ENCODE measurements at places on chromosomes 3 and 15.

GRCh38 chr15:96448923-96449322 lies 118.4 kb downstream of the NR2F2 start:
- DNase-seq, result no peak

DNA sequence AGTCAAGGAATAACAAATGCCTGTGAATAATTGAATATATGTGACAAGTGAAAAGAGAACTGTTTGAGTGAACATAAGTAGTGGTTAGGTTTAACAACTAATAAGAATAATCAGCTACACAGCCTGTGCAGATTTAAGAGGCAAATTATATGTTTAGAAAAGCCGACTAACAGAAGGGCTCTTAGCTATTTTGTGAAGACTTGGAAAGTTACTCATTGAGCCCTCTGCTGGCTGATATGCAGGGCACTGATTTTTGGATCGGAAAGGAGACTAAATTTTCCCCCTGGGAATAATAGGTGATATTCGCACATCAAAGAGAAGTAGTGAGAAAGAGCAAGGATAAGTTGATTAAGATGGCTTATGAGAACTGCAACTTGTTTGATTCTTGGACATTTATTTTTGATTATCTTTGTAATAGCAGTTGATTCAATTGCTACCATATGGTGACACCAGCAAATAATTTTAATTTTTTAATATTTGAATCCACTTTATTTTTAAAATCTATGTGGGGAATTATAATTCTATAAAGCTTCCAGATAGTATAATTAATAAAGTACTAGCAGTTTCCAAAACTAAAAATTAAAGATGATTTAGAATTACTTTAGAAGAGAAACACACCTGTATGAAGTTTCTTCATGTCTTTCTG lies 156.2 kb downstream of the NLGN1 start:
- DNase-seq, result peak; percentile 38

- DNase-seq, result peak; percentile 43
Measured at GRCh38 chr3:126113733-126114442, 30.0 kb upstream of the SLC41A3 start.

GRCh38 chr15:91302588-91303439 lies 202.8 kb downstream of the SV2B start:
- DNase-seq, result peak; percentile 76

GRCh38 chr3:142243134-142243533 lies 17.7 kb upstream of the GK5 start:
- DNase-seq, result no peak

GRCh38 chr3:142850395-142851023 lies 38.4 kb downstream of the PCOLCE2 start:
- no peak for DNase-seq

GRCh38 chr3:195397524-195397923 lies 45.3 kb downstream of the ACAP2 start:
- no peak for DNase-seq

- DNase-seq, result no peak
Measured at GRCh38 chr3:101009386-101009785, 16.2 kb upstream of the ABI3BP start.

- DNase-seq, result no peak
Measured at GRCh38 chr15:101003081-101003480, 83.9 kb downstream of the LRRK1 start.

DNA sequence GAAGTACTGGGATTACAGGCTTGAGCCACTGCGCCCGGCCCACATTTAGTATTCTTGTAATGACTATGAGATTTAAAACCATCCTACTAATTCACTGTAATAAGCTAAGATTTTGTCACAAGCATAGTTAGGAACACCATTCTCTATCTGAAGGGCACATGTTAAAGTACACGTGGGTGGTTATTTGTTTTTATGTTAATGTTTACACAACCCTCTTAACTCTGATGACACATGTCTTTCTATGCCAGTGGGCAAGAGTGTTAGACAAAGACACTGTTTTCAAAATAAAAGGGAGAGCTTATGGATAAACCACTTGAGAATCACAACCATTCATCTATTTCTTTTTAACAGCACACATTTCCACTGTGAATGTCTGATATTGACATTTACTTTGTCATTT lies 537.6 kb upstream of the IL12A start:
- DNase-seq, result no peak

DNA sequence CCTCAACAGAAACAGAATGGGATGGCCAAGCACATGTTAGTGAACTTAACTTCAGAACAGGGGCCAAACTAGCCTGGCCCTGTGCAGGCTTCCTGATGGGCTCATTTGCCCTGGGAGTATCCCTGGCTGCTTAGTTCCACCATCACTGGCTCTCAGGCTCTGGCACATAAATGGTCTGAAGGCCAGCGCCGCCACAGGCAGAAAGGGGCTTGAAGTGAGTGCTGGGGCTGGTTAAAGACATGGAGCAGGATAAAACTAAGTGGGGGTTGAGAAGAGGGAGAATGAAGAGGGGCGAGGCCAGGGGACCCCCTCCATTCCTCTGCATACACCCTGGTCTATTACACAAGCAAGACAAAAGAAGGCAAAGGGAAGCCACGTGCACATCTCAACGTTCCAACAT lies 12.2 kb downstream of the SLCO2A1 start:
- no peak for DNase-seq

GRCh38 chr3:87423336-87423735 lies 147.0 kb upstream of the POU1F1 start:
- DNase-seq, result no peak

DNA sequence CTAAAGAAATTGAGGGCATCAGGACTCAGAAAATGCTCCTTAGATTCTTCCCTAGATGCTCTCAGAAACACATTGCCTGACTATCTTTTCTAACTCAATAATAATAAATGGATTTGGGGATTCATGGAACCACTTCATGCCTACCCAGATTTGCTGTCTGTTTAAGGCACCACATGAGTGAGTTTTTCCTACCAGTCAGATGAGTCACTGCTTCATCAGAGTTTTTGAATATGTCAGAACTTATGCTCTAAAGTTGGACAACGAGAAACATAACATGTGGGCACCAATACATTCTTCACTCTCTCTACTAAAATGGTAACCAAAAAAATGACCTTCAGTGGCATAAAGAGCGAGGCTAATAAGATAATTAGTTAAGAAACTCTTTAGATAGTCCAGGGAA lies 1135.1 kb downstream of the TUSC7 start:
- no peak for DNase-seq

GRCh38 chr3:13749063-13749764 lies 130.7 kb downstream of the WNT7A start:
- no peak for DNase-seq

DNA sequence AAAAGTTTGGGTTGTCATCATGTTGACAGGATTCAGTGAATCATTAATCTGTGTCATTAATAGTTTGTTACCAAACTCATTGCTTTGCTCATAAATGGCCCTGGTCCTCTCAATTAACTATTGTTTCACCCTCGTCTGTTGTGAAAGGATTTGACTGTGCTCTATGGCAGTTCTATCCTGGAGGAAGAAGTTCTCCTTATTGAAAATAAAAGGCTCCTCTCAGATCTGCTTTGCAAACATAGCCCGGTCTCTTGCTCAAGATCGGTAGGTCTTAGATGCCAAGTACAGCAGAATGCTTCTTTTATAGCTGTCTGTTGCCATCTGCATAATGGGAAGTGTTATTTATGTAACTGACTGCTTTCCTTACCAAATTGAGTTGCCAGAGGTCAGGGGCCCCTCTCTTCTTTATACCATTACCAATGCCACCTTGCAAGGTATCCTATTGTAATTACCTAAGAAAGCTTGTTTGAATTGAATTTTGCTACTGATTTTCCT lies 146.5 kb downstream of the EBLN2 start:
- DNase-seq, result no peak

DNA sequence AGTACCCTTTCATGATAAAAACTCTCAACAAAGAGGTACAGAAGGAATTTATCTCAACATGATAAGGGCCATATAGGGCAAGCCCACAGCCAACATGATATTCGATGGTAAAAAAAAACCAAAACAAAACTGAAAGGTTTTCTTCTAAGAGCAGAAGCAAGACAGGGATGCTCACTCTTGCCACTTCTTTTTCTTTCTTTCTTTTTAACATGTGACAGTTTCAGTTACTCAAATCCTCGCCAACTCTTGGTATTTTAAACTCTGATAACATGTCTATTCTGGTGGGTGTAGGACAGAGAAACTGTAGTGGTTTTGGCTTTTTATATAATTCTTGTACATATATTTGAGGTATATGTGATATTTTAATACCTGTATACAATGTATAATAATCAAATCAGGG lies 74.0 kb upstream of the NMNAT3 start:
- DNase-seq, result no peak

GRCh38 chr15:97837896-97838295 lies 122.6 kb upstream of the ARRDC4 start:
- no peak for DNase-seq
